Lower lobe of right lung (tissue), 2 donors: ENCODE measurements at places on chromosomes 3 and 15. TPM values are rescaled to one million over a fixed set of nuclear protein-coding genes. Genes with fewer than 3 reads are reported as not detected.
A peak's percentile ranks its signal among the peaks of the same experiment; 100 is the strongest.

The RARRES1 gene
- total RNA-seq: 65.8 TPM

DNA sequence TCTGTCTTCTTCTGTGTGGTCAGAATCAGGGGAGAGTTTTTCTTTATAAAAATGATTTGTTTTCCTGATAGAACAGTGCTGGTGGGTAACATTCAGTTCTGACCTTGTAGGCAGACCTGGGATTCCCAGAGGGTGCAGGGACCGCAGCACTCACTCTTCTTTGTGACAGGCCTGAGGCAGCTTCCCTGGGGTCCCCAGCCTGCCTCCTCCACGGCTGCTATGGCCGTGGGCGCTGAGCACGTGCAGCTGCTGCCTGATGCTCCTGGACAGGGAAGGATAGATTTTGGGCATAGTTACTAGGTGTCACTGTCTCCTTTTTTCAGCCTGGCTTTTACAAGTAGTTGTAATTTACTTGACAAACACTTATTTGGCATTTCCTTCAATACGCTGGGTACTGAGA lies 39.1 kb downstream of the CACNA1D start:
- no peaks in the 10 kb centered on the region for H3K36me3 ChIP-seq
- DNase-seq: no peak
- H3K4me1 ChIP-seq: no peaks in the 10 kb centered on the region
- H3K4me3 ChIP-seq: no peak overlapping the region
- H3K27ac ChIP-seq: no peak overlapping the region

GRCh38 chr15:27549746-27550145 lies 549.4 kb downstream of the OCA2 start:
- H3K36me3 ChIP-seq: no peaks in the 10 kb centered on the region
- no peaks in the 10 kb centered on the region for H3K4me1 ChIP-seq
- H3K27me3 ChIP-seq: no peaks in the 10 kb centered on the region
- H3K4me3 ChIP-seq: no peak overlapping the region
- no peak for DNase-seq

GRCh38 chr15:98706387-98706786 lies 58.0 kb downstream of the IGF1R start:
- no peak overlapping the region for H3K27ac ChIP-seq
- DNase-seq: no peak
- no peak overlapping the region for H3K4me3 ChIP-seq
- peaks cover 21% of the 10 kb centered on the region for H3K4me1 ChIP-seq
- H3K36me3 ChIP-seq: peaks cover 11% of the 10 kb centered on the region

DNA sequence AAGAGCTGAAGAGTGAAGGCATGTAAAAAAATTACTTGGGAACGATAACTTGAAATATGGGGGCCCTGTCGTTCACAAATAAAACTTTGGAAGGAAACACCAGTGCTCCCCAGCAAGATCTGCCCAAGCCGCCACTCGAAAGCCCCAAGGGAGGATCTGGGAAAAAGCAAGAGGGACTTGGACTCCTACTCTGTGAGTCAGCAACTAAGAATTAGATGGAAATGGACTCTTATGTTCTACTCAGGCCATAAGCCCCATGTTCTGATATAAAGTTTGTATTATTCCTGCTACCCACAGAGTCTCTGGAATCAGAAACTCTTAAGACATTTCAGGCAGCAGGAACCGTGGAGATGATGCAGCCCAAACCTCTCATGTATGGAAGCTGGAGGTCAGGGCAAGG lies 75.7 kb downstream of the ITGB5 start:
- H3K4me1 ChIP-seq: peaks cover 26% of the 10 kb centered on the region
- H3K4me3 ChIP-seq: no peak overlapping the region
- peaks cover 8% of the 10 kb centered on the region for H3K36me3 ChIP-seq
- no peak for DNase-seq
- no peaks in the 10 kb centered on the region for H3K27me3 ChIP-seq

DNA sequence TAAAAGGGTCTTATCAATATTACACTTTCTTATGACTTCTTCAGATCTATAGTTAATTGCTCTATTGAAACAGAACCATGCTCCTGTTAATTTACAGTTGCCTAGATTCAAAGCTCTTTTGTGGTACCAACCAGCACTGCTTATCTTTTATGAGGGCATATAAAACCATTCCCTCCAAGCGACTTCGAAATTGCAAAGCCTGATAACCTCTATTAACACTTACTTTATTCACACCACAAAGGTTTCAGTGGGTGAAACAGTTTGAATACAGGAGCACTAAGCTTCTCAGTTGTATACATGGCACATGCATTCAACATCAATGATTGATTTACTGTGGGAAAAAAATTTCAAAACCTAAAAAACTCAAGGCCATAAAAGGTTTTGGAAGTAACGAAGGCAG lies 74.9 kb upstream of the PPIB start:
- H3K4me1 ChIP-seq: no peaks in the 10 kb centered on the region
- H3K27ac ChIP-seq: no peak overlapping the region
- DNase-seq: no peak
- H3K27me3 ChIP-seq: no peaks in the 10 kb centered on the region
- H3K36me3 ChIP-seq: no peaks in the 10 kb centered on the region

GRCh38 chr3:20080956-20081554 lies 40.8 kb downstream of the KAT2B start:
- no peaks in the 10 kb centered on the region for H3K27me3 ChIP-seq
- no peak overlapping the region for H3K27ac ChIP-seq
- peaks cover 12% of the 10 kb centered on the region for H3K4me1 ChIP-seq
- peak; percentile 60 for DNase-seq
- no peak overlapping the region for H3K4me3 ChIP-seq

The SNX22 gene
- 17.4 TPM for total RNA-seq

DNA sequence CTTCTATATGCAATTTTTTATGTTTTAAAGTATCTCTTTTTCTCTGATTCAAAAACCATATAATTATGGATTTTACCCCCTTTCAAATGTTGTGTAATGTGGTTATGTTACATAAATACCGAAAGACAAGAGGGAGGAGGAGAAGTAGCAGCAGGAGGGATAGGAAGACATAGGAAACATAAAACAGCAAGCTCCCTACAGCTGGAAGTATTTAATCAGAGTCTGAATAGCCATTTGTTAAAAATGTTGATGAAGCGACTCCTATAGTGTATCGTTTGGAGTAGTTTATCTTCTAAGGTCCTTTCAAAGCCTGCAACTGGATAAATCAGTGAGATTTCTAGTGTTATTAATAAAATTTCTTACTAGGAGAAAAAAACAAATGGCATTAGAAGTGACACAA lies 598.1 kb upstream of the GOLIM4 start:
- H3K27ac ChIP-seq: no peak overlapping the region
- no peaks in the 10 kb centered on the region for H3K4me1 ChIP-seq
- no peaks in the 10 kb centered on the region for H3K36me3 ChIP-seq

- no peak overlapping the region for H3K4me3 ChIP-seq
- no peak for DNase-seq
- H3K4me1 ChIP-seq: peaks cover 99% of the 10 kb centered on the region
- H3K36me3 ChIP-seq: peaks cover 6% of the 10 kb centered on the region
- H3K27ac ChIP-seq: peak overlapping the region; percentile 64
- no peaks in the 10 kb centered on the region for H3K27me3 ChIP-seq
Measured at GRCh38 chr3:30631243-30631904, 25.0 kb downstream of the TGFBR2 start.

The A4GNT gene
- total RNA-seq: 0.41 TPM

DNA sequence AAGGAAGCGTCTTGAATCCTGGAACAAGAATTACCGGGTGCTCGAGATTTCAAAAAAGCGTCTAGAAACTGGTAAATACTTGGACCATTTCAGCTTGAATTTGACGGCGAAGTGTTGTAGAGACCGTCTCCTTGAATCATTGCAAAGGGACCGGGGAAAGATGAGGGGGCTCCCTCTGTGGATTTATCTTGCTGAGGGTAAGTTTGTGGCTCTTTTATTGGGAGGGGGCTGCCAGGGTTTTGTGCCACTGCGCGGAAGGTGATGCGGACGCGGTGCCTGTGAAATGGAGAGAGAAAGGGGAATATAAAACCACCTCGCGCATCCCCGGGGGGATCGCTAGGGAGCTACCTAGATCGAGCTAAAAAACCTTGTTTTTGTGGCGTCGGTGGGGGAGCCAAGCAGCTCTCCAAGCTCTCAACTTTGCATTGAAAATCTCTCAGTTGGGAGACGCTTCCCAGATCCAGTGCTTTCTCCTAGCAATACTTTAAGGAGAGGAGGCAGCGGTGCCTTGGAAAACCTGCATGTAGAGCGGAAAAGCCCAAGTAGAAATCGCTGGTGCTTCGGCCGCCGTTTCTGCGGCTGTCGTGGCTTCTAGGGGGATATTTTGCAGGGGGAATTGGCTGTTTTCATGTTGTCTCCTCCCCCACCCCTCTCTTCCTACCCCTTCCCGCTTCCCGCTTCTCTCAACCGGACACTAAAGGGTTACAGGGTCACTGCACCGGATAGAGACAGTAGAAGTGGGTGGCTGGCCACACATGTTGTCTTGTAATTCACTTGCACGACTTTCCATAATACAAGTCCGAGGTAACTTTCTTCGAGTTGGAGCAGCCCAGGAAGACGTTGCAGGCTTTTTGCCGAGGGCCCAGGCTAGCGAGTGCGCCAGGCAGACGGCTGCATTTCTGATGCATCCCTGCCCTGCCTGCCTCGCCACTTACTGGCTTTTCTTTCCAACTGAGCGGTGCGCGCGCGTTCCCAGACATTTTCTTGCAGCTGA lies 187.6 kb downstream of the NLGN1 start:
- H3K36me3 ChIP-seq: no peaks in the 10 kb centered on the region
- no peak overlapping the region for H3K27ac ChIP-seq
- H3K4me1 ChIP-seq: no peaks in the 10 kb centered on the region
- H3K27me3 ChIP-seq: no peaks in the 10 kb centered on the region
- peak overlapping the region; percentile 43 for H3K4me3 ChIP-seq
- no peak for DNase-seq

The ST3GAL6 gene
- 42.4 TPM for total RNA-seq

The TPRG1 gene
- 23.4 TPM for total RNA-seq

The POPDC2 gene
- total RNA-seq: 1.5 TPM

The GATA2 gene
- 68.3 TPM for total RNA-seq
